ENCODE measurements at places on chromosomes 5 and 9. TPM values are rescaled to one million over a fixed set of nuclear protein-coding genes. Genes with fewer than 3 reads are reported as not detected.
A peak's percentile ranks its signal among the peaks of the same experiment; 100 is the strongest.

DNA sequence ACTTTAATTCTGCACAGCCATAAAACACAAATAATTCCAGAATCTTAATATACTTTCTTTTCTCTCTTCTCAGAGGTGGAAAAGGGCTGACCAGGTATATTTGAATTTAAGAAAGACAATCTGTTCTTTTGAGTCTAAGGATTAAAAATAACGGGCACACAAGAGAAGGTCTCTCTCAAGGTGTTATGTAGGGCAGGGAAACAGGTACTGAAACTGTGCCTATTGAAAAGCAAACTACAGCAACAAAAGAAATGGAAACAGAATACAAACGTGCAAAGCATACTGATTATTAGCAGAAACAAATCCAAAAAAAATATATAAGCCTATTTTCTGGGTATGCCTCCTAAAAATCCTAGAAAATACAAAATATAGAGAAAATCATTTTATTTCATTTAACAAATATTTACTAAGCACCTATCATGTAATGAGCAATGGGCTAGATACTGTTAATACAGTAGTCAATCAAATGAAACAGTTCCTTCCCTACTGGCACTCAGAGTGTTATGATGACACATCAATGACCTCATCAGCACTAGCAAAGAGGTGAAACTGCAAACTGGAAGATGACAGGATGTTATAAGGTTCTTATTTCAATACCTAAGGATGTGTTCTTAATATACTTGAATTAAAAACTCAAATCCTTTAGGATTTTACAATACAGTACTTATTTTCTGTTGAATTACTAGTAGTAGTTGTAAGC, 87.7 kb downstream of the AUH start:
- H3K27me3 ChIP-seq: no peaks in the 10 kb centered on the region
- DNase-seq: no peak
- H3K4me3 ChIP-seq: no peak overlapping the region
- H3K27ac ChIP-seq: peak overlapping the region; percentile 46
- H3K4me1 ChIP-seq: peaks cover 27% of the 10 kb centered on the region

DNA sequence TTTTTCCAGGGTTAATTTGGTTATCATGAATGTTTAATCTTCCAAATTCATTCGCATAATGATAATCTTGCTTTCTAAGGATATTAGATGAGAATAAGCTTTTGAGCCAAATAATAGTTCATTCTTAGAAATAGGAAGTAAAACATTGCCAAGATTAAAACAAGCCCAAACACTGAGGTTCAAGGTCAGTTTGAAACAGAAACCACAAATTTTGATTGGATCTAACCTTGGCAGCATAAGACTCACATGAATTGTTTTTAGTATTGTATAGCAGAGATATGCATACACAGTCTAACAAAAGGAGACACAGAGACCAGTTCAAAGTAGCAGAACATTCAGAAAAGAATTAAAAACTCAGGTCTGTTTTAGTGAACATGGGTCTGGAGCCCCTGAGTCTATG, 43.4 kb upstream of the VCAN start:
- no peak for DNase-seq
- no peaks in the 10 kb centered on the region for H3K4me1 ChIP-seq
- no peak overlapping the region for H3K4me3 ChIP-seq
- H3K27me3 ChIP-seq: no peaks in the 10 kb centered on the region
- H3K27ac ChIP-seq: no peak overlapping the region

DNA sequence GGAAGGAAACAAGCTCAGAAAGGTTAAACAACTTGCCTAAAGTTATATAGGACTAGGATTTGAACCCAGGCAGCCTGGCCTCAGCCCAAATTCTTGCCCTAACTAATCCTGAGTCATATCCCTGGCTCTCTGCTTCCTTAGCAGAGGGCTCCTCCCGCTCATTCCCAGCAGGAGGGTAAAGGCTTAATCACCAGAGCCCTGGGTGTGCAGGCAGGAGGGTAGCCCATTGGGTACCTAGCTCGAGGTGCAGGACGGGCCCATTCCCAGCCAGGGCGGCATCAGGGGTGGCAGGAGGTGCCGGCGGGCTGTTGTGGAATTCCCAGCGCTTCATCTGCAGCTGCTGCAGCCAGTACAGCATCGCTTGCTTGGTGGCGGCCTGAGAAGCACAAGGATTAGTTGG, 3.9 kb downstream of the TBC1D2 start:
- peaks cover 4% of the 10 kb centered on the region for H3K36me3 ChIP-seq
- peaks cover 12% of the 10 kb centered on the region for H3K27me3 ChIP-seq
- H3K27ac ChIP-seq: no peak overlapping the region
- H3K4me3 ChIP-seq: no peak overlapping the region
- DNase-seq: no peak

DNA sequence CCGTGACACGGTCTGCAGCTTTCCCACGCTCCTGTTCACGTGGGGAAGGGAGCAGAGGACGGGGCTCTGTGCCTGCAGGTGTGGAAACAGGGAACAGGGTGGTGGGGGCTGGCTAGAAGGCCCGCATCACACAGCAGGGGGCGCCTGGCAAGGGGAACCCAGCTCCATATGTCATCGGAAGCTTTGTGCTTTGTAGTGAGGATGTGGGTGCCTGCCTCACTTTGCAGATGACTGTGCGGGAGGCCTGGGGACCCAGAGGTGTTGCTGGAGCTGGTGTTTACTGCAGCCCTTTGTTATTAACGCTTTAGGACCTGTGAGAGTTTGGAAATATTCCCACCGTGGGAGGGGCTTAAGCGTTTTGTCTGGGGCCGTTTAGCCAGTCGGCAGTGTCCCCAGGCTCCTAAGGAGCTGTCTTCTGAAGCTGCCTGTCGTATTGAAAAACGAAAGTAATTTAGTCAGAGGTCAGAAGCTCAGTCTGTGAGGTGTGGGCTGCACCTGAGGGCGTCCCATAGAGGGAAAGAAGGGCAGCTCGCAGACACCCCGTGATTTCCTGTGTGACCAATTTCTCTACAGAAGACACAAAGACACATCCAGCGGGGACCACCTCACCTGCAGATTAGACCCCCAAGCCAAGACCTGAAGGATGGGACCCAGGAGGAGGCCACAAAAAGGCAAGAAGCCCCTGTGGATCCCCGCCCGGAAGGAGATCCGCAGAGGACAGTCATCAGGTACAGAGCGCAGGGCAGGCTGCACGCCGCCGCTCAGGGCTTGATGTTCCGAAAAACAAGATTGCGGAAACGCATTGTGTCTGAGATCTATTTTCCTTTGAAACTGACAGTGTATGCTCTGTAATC, 9.1 kb downstream of the MAN1B1 start:
- H3K4me1 ChIP-seq: peaks cover 9% of the 10 kb centered on the region
- peak overlapping the region; percentile 85 for H3K27ac ChIP-seq
- DNase-seq: peak; percentile 81
- peak overlapping the region; percentile 63 for H3K4me3 ChIP-seq
- no peaks in the 10 kb centered on the region for H3K27me3 ChIP-seq

DNA sequence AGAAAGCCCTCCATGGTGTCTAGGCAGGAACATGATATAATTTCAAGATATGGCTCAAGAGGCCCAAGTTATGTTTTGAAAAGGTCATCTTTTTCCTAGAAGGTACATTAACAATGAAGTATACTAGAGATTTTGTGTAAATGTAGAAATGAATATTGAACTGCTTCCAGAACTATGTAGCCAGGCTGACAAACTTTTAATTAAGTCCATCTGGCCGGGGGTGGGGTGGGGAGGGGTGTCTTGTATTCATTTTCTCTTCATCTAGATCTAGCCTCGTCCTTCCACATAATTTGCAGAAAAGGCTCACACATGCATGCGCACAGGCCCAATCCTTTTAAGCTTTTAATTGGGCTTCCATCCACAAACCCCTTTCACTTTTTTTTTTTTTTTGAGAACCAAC, 323.3 kb downstream of the ARL15 start:
- H3K4me3 ChIP-seq: no peak overlapping the region
- H3K27ac ChIP-seq: no peak overlapping the region
- no peak for DNase-seq
- no peaks in the 10 kb centered on the region for H3K36me3 ChIP-seq
- no peaks in the 10 kb centered on the region for H3K27me3 ChIP-seq

GRCh38 chr9:21585756-21586752, 103.9 kb upstream of the IFNE start:
- peaks cover 2% of the 10 kb centered on the region for H3K27me3 ChIP-seq
- H3K4me3 ChIP-seq: no peak overlapping the region
- H3K27ac ChIP-seq: no peak overlapping the region
- no peak for DNase-seq

DNA sequence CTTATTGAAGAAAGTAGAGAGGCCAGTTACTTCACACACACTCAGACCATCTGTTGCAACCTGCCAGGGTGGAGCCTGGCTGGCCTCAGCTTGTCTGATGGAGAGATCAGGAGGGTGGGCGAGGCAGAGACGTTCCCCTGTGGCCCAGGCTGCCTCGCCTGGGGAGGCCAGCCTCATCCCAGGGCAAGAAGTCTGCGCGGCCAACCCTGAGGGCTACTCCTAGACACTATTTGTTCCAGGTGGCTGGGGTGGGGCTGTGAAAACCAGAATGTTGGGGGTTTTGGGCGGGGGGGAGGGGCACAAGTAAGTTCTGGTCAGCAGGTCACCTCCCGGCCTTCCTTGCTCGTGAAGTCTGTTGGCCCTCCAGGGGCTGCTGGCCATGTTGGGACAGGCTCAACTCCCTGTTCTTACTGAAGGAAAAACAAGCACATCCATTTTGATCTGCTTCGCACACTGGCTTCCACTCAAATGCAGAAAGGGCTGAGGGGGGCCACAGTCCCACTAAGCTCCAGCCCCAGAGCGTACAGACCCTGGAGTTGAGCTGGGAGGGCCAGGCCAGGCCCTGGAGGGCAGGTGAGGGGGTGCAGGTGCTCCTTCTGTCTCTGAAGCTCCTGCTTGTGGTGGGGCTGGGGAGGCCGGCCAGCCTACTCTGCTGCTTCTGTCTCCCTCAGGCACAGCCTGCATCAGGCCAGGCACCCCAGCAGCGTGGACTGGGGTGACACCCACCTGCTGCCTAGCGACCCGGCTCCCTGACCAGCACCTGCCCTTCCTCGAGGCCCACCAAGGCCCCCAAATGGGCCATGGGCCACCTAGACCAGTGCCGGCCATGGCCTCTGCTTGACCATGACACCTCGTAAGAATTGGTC, 46.6 kb downstream of the SECISBP2 start:
- H3K36me3 ChIP-seq: peaks cover 30% of the 10 kb centered on the region
- H3K4me3 ChIP-seq: no peak overlapping the region
- no peaks in the 10 kb centered on the region for H3K27me3 ChIP-seq
- DNase-seq: no peak

DNA sequence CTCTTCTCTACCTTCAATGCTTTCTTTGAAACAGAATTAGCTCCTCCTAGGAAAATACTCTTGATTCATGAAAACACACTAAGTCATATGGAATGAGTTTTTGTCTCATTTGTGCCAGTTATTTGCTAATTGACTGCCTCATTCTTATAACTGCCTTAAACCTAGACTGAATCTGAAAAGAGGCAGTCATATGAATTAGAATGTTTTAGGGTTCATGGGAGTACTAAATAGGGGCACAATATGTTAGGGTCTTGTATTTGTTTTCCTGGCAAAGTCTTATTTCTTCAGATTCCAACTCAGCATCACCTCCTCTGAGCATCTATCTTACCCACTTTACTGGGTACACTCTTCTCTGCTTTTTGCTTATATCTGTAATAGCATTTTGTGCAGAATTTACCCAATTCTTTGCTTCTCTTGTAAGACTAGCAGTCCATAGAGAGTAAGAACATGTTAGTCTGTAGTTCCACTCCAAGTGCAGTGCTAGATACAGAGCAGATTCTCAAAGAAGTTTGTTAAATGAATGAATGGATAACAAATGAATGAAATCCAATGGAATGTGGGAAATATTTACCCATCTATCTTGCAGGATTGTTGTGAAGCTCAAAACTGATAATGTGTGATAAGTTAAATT, 43.9 kb upstream of the ALDH1A1 start:
- no peaks in the 10 kb centered on the region for H3K4me1 ChIP-seq
- H3K27me3 ChIP-seq: peaks cover 18% of the 10 kb centered on the region
- no peak overlapping the region for H3K27ac ChIP-seq
- no peak for DNase-seq
- no peaks in the 10 kb centered on the region for H3K36me3 ChIP-seq

SPOCK1 gene
- total RNA-seq: not detected

ISL1 gene
- not detected for total RNA-seq

DNA sequence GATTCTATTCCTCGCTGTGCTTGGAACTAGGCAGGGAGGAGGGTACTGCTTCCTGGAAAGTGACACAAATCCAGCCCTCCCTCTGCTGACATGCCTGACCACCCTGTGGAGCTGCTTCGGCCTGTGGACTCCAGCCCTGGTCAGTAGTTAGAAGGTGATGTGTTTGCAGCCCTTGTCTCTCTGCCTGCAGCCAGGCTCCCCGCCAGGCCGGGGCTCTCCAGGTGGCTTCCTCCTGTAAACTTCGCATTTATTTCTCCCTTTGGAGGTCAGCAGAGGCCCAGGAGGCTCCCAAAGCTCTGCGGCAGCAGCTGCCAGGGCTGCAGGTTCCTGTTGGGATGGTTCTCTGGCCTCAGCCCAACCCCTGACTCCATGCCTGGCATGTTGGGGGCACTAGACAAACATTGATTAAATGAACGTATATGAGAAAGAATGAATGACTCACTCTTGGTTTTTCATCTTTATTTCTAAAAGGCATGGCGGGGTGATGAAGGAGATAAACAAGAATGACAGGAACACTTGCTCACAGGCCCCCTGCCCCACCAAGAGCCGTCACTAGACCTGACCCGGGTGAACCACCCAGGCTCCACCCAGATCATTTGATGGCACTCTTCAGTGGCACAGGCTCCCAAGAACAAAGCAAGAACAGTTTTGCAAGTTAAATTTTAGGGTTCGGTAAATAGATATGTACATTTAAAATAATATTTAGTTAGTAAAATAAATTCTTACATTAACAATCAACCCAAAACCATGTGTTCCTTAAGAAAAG, 8.4 kb upstream of the IRX2 start:
- H3K4me3 ChIP-seq: no peak overlapping the region
- peaks cover 4% of the 10 kb centered on the region for H3K4me1 ChIP-seq
- H3K27me3 ChIP-seq: peaks cover 28% of the 10 kb centered on the region
- H3K36me3 ChIP-seq: no peaks in the 10 kb centered on the region
- no peak overlapping the region for H3K27ac ChIP-seq
- DNase-seq: no peak

DNA sequence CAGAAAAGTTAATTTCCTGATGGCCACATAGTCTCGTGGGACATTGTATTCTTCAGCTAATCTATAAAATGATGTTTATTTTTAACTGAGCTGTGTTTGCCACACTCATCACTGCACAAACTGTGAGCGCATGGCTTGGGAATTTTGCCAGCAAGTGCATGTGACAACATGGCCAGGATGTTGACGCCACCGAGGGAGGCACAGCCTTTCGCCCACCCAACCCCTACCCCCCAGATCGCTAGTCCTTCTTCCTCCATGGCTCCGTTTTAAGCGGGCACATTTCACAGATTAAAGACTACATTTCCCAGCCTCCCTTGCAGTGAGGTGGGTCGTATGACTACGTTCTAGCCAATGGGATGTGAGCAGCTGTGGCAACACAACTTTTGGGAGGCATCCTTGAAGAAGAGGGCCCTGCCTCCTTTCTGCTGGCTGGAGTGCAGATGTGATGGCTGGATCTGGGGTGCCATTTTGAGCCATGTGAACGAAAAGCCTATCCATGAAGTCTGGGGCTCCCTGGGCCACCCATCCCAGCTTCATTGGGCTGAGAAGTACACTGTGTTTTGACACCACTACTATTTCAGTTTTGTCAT, 7.9 kb downstream of the NRARP start:
- no peak for DNase-seq
- peaks cover 29% of the 10 kb centered on the region for H3K27me3 ChIP-seq
- H3K36me3 ChIP-seq: no peaks in the 10 kb centered on the region
- peak overlapping the region; percentile 45 for H3K4me3 ChIP-seq
- peaks cover 1% of the 10 kb centered on the region for H3K4me1 ChIP-seq
- no peak overlapping the region for H3K27ac ChIP-seq

Measured in activated T-helper 2 cell treated with anti-CD3 and anti-CD28 coated beads, Interferon-gamma antibody, Interleukin-2, Interleukin-4, amounts not matched to agents 10 μg/mL and 5 μg/mL and 100 μg/mL, durations not matched to agents 14 hours and 24 hours and 36 hours (primary cell).